ENCODE measurements at places on chromosomes 5 and 9. TPM values are rescaled to one million over a fixed set of nuclear protein-coding genes. Genes with fewer than 3 reads are reported as not detected.

Gene LHFPL2
- total RNA-seq, result 37.6 TPM

Gene CNTNAP3
- 3.3 TPM for total RNA-seq

Gene CARTPT
- not detected for total RNA-seq

Gene JAKMIP2
- not detected for total RNA-seq

Gene SNX2
- total RNA-seq, result 36.8 TPM

Gene NFIB
- 63.3 TPM for total RNA-seq
